ENCODE measurements at places on chromosomes 13 and 19.
A peak's percentile ranks its signal among the peaks of the same experiment; 100 is the strongest.

GRCh38 chr13:29993716-29994488 is 143.5 kb upstream of the UBL3 start:
- DNase-seq = no peak

DNA sequence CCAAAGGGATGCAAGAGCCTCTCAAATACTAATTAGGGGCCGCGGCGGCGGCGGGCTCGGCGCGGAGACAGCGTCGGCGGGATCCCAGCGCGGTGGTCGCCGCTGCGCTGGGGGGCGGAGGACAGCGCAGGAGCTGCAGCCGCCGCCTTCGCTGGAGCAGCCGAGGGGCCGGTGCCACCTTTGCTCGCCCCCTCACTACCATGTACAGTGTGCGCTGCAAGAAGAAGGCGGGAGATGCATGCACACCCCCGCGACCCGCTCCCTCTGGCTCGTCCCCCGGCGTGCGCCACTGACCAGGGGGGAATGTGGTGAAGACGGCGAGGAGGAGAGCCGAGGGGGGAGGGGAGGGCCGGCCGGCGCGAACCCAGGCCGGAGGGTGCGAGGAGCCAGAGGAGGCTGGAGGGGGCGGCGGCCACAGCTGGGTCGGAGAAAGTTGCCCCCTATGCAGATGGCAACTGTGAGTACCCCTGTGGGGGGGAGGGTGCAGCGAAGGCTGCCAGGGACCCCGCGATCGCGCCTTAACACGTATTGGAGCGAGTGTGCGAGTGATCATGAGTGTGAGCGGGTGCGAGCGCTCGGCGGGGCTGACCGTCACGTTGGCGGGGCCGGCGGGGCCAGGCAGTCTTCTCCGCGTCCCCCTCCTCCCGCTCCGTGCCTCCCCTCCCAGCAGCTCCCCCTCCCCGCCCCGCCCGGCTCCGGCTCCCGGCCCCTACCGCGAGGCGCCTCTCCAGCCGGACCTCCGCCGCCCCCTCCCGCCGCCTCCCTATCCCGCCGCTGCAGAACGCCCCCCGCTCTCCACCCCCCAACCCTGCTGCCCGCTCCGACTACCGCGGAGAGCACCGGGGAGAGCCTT is 808 bp downstream of the SLITRK5 start:
- DNase-seq = peak; percentile 40

GRCh38 chr13:94063096-94063495 is 416.4 kb downstream of the DCT start:
- DNase-seq = no peak

DNA sequence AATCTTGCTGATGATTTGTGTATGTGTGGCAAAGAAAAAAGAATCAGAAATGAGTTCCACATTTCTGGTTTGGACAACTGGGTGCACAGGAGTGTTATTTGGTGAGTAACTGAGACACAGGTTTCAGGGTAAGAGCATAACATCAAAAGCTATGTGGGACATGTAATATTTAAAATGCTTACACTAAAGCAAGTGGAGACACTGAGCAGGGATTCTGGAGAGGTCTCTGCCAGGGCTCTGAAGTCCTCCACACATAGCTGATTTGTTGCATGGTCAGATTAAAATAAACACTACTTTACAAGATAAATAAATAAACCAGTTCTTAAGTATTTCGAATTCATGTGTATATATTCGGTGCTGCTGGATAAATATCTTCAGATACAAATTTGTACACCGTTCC is 16.3 kb upstream of the PEG3 start:
- no peak for DNase-seq

- no peak for DNase-seq
Measured at GRCh38 chr19:17968362-17968761, 1.5 kb downstream of the KCNN1 start.

DNA sequence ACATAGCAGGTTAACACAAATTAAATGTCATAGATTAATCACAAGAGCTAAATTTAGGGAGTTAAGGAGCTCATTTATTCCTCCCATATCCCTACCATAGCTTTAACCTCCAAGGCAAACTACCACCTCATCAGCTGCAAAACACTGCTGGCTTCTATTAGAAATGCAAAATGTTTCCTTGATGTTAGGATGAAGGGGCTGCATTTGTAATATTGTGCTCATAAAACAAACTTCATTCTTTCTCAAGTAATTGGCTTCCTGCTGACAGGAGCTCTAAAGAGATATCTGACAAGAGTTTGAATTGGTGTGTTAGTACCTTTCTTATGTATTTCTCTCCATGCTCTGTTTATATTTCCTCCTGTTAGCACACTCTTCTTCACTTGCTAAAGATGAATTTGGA is 152.1 kb downstream of the OLFM4 start:
- DNase-seq = no peak

- no peak for DNase-seq
Measured at GRCh38 chr19:56261145-56261544, 11.4 kb upstream of the EDDM13 start.

DNA sequence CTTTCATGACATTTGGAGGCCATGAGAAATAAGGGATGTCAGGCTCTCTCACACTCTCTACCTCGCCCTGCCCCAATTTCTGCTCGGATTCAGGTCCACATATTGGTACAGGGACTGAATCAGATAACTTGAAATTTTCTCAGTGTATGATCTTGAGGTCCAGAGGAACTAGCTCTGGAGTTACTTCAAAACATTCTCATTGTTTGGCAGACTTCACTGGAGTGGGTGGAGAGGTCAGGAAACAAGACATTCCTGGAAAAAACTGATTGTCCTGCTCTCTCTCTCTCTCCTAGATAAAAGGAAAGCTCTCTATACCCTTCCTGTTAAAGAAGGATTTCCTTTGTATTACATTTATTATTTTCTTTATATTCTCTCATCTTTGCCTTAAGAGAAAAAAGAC is 428.1 kb upstream of the DACH1 start:
- DNase-seq = no peak

DNA sequence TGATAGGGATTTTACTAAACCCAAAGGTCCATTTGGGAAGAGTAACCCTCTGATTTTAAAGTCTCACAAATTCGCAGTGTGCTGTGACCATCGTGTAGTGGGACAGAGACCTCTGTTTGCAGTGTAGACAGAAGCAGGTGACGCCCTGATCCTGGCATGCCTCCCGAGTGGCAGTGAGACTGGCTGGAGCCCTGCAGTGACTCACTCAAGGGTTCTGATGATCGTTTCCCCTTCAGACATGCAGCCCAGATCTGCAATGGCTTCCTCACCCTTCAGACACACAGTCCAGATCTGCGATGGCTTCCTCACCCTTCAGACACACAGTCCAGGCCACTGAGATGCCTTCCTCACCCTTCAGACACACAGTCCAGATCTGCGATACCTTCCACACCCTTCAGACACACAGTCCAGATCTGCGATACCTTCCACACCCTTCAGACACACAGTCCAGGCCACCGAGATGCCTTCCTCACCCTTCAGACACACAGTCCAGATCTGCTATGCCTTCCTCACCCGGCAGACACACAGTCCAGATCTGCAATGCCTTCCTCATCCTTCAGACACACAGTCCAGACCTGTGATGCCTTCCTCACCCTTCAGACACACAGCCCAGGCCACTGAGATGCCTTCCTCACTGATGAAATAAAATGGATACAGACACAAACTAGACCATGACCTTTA is 125.2 kb downstream of the ATP11A start:
- DNase-seq = no peak

DNA sequence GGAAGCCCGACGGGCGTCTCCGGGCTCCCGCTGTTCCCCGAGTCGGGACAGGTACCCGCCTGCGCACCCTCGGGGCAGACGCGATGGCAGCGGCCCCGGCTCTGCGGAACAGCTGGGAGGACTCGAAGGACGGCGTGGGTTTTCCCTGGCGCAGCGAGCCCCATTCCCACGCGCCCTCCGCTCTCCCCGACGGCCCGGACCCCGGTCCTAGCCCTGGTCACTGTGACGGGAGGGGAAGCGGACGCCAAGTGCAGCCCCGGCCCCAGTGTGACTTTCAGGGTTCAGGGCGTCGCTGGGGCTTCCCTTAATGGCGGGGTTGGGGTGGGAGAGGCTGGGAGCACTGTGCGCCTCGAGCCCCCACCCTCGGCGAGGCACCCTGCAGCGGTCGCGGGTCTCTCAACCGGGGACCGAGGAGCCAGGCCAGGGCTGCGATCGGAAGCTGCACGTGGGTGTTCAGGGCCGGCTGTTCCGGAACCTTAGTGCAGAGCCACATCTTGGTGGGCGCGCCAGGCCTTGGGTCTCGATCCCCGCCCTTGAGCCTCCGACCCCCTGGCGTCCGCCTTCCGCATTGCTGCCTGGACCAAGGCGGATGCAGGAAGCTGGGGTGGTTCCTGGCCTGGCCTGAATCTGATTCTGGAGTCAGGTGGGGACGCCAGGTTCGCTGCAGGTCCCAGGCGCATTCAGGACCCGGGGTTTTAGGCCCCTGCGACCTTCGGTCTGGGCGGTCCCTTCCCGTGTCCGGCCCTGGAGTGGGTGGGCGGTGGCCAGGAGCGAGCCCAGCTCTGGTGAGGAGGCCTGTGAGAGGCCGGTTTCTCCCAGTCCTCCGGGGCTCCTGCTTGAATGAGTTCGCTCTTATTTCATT is 3.5 kb downstream of the LGALS7B start:
- DNase-seq = no peak

GRCh38 chr19:42563352-42564210 is 31.1 kb downstream of the CEACAM8 start:
- DNase-seq = peak; percentile 24

DNA sequence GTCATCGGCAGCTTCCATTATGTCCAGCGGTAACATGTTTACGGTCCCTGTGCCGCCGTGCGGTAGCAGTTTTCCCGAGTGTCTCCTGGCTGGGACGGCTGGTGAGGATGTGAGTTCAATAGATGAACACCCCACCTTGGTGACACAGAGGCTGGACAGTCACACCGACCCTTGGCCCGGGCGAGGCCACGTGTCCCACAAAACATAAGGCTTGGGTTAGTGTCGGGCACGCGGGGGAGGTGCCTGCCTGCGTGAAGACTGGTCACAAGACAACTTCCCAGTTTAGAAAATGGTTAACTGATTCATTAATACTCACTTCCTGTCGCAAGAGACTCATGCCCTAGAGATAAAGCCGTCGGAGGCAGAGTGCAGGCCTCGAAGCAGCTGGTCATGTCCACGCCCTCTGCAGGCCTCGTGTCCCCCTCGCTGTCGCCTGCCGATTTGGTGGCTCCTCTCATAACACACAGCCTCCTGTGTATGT is 17.2 kb downstream of the RASA3 start:
- DNase-seq = no peak

- no peak for DNase-seq
Measured at GRCh38 chr19:48617146-48617937, 1.6 kb downstream of the RPL18 start.

DNA sequence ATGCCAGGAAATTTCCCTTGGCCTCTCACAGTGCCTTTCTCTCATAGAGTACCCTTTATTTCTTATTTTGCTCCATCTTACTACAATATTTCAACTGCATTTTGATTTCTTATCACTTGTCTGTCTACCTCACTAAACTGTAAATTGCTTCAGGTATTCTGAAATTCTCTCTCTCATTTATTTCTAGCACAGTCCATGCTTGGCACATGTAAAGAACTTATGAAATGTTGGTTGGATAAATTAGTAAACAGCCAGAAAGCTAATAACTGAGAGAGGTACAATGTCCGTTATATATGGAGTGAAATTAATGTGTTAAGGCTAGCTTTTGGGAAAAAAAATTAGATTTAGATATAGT is 138.3 kb upstream of the RFC3 start:
- no peak for DNase-seq

DNA sequence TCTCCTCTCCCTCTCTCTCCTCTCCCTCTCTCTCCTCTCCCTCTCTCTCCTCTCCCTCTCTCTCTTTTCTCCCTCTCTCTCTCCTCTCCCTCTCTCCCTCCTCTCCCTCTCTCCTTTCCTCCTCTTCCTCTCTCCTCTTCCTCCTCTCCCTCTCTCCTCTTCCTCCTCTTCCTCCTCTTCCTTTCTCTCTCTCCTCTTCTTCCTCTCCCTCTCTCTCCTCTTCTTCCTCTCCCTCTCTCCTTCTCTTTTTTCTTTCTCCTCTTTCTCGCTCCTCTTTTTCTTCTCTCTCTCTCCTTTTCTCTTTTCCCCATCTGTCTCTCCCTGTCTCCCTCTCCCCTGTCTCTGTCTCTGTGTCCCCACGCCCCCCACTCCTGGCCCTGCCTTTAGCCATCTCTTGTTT is 136.7 kb downstream of the GGACT start:
- DNase-seq = no peak

- no peak for DNase-seq
Measured at GRCh38 chr13:38730332-38730731, 43.5 kb downstream of the FREM2 start.

DNA sequence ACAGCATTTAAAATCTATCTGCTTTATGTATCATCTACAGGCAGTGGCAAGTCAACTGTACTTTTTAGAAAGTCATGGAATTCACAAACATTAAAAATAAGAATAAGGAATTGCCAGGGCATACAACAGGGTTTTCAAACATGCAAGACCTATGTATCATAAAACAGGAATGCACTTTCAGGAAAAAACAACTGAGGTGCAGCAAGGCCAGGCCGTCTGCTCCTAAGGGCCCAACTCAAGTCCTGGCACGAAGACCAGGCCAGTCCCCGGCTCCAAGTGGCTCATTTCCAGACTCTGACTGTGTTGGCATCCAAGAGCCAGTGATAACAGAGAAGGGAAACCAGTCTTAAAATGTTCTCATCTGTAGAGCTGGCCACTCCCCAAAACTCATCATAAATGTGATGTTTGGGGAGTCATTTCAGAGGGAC is 7.1 kb downstream of the RFX2 start:
- no peak for DNase-seq

DNA sequence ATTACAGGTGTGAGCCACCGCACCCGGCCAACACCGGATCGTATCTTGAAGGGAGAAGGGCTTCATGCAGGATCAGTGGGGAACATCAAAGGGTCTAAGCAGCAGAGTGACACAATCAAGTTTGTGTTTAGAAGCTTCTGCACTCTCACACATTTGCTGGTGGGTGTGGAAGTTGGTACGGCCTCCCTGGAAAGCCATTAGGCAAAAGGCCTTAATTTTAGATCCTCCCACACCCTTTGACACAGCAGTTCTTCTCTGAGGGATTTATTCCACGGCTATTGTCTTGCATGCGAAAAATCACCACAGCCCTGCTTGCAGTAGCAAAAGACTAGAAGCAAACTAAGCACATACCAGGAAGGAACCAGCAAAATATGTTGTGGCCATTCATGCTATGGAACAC is 18.3 kb upstream of the SLC1A5 start:
- DNase-seq = no peak

DNA sequence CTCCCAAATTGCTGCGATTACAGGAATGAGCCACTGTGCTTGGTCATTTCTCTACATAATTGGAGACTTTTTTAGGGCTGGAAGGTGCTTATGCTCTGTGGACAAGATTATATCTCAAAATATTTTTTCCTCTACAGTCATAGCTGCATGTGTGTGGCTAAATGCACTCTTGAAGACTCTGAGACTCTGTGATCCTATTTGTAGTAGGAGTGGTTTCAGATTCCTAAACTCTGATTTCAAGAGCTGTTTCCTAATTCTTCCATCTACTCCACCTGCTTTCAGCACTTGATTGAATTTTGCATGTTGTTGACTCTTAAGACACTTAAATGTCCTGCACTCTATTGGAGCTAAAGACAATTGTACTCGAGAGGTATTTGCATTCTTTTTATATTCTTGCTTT is 78.0 kb downstream of the KLF5 start:
- no peak for DNase-seq

GRCh38 chr13:55439450-55439849 is 1701.3 kb upstream of the PRR20A start:
- DNase-seq = no peak

Measured in RPMI8226 (cell line).